ENCODE measurements at places on chromosomes 3 and 15.

DNA sequence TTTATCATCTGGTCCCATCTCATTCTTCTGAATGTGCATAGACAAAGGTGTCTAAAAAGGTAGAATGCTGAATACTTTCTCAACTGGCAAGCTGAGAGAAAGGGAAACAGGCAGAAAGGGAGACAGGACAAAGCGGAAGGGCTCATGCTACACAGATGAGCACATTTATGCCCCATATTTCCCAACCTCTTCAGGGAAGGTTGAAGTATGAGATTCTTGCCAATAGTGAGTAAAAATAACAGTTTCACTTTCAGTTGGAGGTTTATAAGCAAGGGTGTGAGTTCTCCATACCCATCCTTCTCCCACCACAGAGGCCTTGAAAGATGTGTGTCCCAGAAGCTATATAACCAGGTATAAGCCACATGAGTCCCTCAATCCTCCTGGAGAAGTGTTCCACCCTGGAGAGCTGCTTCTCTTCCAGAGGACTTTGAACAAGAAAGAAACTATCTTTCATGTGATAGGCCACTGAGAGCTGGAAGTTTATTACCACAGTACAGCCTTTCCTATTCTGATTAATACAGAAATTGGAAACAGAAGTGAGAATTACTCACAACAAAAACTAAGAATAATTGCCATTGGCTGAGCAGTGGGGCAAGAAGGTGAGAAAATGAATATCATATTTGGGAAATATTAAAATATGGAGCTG is 709.4 kb upstream of the NR2F2 start:
- DNase-seq: no peak

- DNase-seq: no peak
These were observed 85.2 kb upstream of the KCNAB1 start for GRCh38 chr3:156035158-156035557.

DNA sequence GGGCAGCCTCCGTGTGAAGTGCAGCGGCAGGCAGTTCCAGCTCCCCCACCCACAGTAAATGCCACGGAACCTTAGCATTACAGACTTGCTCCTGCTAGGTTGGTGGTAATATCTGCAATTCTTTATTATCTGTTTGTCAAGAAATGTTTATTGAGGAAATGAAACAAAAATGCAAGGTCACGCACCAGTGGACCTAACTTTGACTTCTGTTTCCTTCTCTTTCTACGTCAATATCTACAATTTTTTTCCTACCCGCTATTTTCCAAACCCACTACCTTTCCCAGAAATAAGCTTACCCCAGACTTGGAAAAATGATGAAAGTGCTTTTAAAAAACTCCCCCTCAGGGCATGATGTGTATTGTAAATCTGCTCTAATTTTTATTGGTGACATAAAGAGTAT is 18.9 kb downstream of the ILDR1 start:
- no peak for DNase-seq

GRCh38 chr3:52551118-52551517 is 14.7 kb downstream of the UQCC5 start:
- no peak for DNase-seq

- no peak for DNase-seq
These were observed 82.6 kb downstream of the PDZRN3 start for GRCh38 chr3:73542136-73542535.

DNA sequence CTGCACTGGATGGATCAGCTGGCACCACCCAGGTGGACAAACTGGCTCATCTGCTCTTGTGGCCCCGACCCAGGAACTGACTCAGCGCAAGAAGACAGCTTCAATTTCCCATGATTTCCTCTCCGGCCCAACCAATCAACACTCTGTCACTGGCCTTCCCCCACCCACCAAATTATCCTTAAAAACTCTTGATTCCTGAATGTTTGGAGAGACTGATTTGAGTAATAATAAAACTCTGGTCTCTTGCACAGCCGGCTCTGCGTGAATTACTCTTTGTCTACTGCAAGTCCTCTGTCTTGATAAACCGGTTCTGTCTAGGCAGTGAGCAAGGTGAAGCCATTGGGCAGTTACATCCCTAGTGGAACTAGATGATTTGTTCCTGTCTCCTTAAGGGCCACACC is 16.1 kb downstream of the BDH1 start:
- no peak for DNase-seq

GRCh38 chr3:161247049-161247448 is 25.9 kb downstream of the NMD3 start:
- no peak for DNase-seq

DNA sequence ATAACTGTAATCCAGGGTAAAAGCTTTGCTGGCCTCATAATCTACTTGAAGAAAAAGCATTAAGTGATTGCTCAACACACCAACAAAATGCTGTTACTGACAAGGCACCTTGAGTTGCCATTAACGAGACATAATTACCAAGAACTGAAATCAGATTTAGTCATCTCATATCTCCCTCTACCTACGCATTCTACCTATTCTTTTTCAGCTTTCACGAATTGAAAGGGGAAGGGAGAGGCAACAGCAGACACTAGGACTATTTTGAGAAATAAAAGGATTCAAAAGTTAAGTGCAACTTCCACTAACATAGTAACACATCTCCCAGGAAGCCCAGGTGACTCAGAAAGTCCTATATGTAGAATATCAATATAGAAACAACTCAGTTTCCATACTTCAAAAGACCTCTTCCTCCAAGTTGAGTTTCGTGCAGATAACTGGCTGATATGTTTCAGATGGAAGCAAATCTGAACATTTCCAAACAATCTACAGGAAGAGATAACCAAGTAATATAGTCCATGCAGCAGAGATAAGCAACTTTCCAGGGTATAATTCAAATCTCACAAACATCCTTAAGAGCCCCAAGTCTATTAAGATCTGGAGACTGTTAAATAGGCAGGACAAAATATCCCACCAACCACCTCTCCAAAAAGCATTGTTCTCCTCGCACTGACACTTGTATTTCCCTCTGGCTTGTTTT is 1.9 kb downstream of the OSBPL10 start:
- no peak for DNase-seq

- no peak for DNase-seq
These were observed 13.0 kb upstream of the BFSP2 start for GRCh38 chr3:133386876-133387275.

DNA sequence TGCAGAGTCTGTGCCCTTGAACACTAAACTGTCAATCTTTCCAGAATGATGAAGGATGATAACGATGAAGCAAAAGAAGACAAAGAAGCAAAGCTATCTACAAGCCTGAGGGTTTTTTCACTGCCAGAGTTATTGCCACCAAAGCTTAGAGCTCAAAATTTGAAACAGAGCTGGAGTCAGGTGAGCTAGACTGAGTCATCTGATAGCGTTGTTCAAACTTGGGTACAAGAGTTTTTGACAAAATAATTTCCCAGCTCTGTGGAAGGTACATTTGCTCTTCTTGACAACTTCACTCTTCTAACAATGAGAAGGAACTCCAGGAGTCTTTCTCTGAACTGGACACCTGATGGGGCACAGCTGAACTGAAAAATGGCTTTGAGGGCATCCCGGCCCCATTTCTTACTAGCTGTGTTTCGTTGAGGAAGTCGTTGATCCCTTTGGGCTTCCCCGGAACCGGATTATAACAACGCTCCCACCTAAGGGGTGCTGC is 715 bp downstream of the MCCC1 start:
- no peak for DNase-seq

DNA sequence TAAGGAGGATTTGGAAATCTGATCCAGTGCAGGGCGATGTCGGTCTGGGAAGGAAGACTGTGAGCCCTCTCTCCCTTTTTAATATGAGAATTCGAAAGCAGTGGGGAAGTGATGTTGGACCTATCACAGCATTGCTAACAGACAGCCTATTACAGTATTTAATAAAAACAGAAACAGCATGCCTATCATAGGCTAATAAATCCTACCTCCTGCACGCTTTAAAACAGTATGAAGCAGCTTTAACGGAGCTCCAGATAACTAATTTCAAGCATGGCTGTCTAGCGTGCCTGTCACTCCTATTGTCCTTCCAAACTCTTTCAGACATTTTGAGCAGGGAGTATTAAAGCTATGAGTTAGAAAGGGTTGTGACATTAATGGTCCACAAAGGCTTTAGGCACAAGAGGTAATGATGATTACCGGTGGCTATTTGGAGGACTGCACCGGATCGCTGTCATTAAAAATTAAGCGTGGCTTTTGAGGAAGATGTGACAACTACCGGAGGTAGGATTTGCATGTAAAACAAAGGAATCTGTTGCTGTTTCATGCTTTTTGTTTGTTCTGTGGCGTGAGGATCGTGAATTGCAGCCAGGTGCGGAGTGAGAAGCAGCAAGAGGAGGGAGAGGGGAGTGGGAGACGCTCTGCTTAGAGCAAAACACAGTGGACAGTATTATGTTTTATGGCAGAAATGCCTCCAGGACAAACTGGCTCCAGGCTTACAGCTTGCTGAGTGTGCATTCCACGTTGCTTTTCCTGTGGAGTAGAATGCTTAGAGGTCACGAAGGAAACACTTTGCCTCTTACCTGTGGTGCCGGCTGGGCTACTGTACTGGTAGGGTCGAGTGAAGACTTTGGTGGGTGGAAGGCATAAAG is at the start of gene KCNMB2:
TSS of gene KCNMB2 (plus strand) at position 226 of the 869 bp plus-strand sequence.
- DNase-seq: no peak

DNA sequence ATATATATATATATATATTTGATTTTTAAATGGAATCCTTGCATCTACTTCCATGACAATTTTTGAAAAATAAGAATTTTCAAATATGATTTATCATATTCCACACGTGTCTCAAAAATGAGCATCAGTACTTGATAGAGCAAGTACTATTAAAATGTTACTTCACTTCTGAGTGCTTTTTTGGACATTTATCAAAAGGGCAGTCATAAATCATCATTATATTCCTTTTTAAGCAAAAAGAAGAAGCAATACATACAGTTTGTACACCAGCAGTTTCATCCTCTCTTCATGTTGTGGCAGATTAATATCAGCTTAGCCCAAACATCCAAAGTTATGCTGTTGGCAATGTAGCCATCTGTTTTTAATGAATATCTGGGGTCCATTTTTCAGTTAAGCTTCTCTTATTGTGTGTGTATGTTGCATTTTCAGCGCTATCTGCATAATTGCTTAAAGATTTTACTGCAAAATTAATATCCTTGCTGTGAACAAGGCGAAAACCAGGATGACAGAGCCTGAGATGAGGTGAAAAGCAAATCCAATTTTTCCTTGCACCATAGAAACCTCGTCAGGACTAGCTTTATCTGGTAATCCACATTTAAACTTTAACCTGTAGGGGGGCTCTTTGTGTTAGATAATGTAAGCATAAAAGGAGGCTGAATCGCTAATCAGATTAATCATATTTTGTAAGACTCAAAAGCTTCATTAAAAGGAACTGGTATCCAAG is 604.9 kb upstream of the AGTR1 start:
- no peak for DNase-seq

GRCh38 chr3:75342425-75342824 is 321.7 kb upstream of the FRG2C start:
- no peak for DNase-seq

GRCh38 chr3:10206166-10206511 is 41.4 kb downstream of the IRAK2 start:
- DNase-seq: no peak

GRCh38 chr3:37096288-37096687 is 78.1 kb downstream of the LRRFIP2 start:
- DNase-seq: no peak

DNA sequence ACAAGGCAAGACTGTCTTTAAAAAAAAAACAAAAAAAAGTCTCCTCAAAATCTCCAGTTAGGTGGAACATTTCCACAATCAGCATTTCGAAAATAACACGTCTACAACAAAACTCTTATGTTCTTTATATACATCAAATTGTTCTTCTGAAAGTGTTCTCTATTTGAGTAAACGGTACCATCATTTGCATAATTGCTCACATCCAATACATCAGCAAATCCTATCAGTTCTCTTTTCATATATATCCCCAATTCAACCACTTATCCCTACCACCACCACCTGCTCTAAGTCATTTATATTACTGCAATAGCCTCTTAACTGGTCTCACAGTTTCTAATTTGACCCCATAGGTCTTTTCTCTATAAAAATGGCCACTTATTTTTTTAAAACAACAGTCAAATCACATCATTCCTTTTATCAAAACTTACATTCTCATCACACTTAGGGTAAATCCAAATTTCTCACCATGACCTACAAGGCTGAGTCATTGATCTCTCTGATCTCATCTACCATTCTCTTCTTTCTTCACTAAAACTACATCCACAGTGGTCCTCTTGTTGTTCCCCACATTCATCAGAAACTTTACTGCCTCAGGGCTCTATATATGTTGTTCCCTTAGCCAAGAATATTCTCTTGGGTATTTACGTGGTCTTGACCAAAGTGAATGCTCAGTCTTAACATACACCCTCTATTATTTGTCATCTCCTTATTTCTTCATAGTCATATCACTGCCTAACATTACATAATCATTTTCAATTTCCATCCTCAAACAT is 237.0 kb downstream of the SCAPER start:
- no peak for DNase-seq

GRCh38 chr15:31399544-31400171 is 73.0 kb downstream of the KLF13 start:
- DNase-seq: no peak

DNA sequence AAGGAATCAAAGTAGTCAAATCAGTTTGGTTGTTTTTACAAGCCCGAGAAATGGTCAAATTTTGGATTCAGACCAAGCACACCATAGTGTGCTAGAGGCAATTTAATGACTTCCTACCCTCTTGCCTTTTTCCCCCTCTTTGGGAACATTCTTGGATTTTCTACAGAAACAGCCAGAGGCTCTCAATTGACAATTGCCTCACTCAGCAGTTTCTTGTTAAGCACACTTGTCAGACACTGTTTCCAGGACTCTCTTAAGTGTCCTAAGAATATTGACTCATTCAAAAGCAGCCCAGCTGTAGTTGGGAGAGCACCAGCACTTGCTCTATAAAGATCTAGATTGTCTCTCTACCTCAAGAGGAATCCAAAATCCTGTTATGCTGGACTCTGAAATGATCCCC is 1.5 kb upstream of the SLC35G2 start:
- no peak for DNase-seq

GRCh38 chr15:62171882-62172281 is 6.8 kb upstream of the C2CD4B start:
- no peak for DNase-seq

GRCh38 chr3:188686324-188686723 is 485.4 kb upstream of the TPRG1 start:
- no peak for DNase-seq

DNA sequence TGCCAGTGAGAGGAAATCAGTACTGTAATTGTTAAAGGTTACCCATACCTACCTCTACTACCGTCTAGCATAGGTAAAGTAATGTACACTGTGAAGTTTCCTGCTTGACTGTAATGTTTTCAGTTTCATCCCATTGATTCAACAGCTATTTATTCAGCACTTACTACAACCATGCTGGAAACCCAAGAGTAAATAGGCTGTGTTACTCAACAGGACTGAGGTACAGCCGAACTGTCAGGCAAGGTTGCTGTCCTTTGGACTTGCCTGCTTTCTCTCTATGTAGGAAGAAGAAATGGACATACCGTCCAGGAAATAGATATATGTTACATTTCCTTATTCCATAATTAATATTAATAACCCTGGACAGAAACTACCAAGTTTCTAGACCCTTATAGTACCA is 265.5 kb downstream of the NR2F2 start:
- no peak for DNase-seq

GRCh38 chr3:4448187-4448586 is 18.9 kb downstream of the SUMF1 start:
- no peak for DNase-seq
